Brain pericyte (primary cell): ENCODE measurements at places on chromosomes 7 and 10.

DNA sequence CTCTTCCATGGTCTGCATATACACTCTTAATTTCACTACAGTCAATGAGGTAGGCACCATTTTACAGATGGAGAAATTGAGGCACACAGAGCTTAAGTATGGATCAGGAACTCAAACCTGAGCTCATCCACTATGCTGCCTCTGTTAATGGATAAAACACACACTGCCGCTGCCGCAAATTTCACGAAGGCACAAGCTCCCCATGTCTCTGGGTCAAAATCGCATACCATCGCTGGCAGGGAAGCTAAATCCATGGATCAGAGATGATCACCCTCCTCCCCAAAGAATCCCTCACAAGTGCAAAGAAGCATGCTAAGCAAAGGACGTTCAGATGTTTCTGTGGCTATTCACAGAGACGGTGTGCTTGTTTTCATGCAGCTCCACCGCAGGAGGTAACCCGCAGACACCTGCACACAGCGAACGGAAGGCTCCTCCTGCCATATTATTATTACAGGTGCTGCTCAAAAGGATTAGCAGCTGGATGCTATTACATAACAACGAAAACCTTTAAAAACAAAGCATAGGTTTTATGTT lies 109.3 kb downstream of the UBE2H start:
- peak; percentile 53 for DNase-seq

DNA sequence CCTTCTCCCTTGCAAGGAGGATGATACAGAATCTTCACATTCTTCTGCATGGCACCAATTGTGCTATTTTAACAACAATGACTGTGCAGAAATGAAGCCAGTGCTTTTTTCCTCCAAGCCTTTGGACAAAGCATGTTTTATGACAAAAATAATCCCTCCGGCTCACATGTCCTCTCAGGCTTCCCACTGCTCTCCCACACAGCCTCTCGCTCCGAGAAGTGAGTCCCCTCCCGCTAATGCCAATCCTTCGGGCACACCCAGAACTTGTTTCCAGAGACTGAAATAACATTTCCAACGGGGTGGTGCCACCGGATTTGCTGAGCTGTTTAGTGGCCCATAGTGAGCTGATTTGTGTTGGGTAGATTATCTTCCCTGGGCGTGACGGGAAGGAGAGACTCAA lies 35.8 kb downstream of the RBM17 start:
- DNase-seq = no peak

DNA sequence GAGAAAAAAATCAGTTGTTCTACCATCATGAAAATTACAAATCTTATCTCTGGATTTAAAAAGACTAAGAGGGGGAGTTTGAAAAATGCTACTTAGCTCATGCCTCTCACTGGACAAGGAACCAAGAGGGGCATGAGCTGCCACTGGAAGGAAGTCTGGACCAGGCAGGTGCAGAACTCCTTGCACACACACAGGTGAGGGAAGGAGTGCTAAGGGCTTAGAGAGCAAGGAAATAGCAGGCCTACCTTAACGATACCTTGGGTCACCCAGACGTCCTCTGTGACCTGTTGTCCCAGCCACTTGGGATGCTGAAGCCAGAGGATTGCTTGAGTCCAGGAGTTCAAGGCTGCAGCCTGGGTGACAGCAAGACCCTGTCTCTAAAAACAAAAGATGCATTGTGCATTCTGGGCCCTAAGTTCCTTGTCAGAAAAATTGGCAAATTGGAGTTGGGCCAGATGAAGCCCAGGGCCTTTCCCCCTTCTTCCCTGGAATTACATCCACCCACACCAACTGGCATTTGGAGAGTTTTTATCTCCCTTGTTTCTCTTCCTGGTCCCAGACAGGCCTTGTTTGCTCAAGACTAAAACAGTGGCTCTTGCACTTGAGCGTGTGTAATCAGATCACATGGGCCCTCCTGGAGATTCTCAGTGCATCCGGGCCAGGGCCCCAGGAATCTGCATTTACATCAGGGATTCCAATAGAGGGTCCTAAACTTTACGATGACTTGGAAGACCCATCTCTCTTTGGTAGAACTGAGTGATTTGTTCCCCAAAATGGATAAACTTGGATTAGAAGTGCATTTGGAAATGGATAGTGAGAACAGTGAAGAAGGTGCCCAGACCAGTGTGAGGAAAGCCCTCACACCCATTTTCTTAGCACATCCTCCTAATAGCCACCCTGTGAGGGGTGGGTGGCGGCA lies 3.0 kb downstream of the DDIT4 start:
- DNase-seq = no peak

GRCh38 chr7:18458830-18459229 lies 36.7 kb upstream of the HDAC9 start:
- DNase-seq = no peak

- no peak for DNase-seq
Observed at GRCh38 chr7:22316914-22317313, 40.0 kb downstream of the RAPGEF5 start.

DNA sequence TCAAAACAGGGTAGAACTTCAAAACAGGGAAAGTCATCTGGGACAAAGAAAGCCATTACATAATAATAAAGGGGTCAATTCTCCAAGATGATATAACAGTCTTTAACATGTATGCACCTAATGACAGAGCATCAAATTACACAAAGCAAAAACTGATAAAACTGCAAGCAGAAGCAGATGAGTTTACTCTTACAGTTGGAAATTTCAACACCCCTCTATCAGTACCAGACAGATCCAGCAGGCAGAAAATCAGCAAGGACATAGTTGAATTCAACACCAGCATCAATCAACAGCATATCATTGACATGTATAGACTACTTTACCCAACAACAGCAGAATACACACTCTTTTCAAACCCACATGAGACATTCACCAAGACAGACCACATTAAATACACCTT lies 233.0 kb upstream of the NEBL start:
- DNase-seq = no peak

- DNase-seq = no peak
Observed at GRCh38 chr7:52863652-52864051, 171.8 kb upstream of the POM121L12 start.

GRCh38 chr7:55574051-55574717 lies 1.9 kb upstream of the VOPP1 start:
- DNase-seq = no peak

- no peak for DNase-seq
Observed at GRCh38 chr10:96339956-96340904, 18.6 kb downstream of the OPALIN start.

DNA sequence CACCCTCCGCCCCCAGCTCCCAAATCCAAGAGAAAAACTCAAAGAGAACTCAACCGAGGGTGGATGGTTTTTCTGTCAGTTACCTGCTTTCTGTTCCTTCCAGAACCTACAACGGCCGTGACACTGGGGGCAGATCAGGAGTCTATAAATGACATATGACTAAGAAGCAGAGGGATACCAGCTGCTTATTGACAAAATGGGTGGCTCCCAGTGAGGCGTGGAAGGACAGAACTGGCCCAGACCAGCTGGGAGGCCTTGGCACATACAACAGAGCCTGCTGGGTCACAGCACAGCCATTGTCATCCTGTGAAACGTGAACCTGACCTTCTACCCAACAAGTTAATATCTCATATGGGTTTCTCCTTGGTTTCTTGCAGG lies 84.3 kb upstream of the ADRB1 start:
- DNase-seq = no peak

- DNase-seq = no peak
Observed at GRCh38 chr7:101589052-101589451, 40.0 kb downstream of the MYL10 start.

- no peak for DNase-seq
Observed at GRCh38 chr7:9958486-9958885, 1015.2 kb upstream of the PHF14 start.

- DNase-seq = no peak
Observed at GRCh38 chr10:6813856-6814255, 233.8 kb upstream of the PRKCQ start.

DNA sequence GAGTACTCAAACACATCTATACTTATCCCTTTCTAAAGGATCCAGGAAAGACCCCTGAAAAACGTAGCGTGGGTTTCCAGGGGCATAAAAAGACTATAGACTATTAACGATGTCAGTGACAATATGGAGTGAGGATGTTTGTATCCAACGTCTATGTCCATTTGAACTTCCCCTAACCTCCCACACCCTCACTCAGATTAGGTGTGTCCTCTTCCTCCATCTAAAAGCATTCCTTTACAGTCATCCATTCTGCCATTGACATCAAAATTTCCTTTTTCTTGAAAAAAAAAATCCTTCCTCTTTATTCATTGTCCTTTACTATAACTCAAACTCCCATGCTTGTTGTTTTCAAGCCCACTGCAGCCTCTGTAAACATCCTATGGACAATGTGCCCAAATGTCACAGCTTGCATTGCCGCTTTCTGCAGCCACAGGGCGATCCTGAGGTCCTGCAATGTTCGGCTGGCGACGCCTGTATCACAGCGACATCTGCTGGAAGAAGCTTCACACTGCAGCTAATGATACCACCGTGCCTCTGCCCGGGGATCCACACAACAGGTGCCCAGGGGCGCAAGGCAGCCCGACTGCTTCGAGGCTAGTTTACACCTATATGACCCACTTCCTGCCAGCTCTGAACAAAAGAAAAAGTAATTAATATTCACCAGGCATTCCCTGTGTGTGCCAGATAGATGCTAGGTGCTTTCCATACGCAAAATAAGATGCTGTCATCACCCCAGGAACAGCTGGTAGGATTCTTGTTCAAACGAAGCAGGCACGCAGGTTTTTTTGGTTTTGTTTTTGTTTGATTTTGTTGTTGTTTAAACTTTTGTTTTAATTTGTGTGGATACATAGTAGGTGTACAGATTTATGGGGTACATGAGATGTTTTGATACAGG lies 267.9 kb upstream of the GHITM start:
- DNase-seq = peak; percentile 6

GRCh38 chr7:128264477-128264876 lies 23.4 kb downstream of the LEP start:
- no peak for DNase-seq

- DNase-seq = no peak
Observed at GRCh38 chr7:12322284-12322902, 81.3 kb downstream of the VWDE start.

- no peak for DNase-seq
Observed at GRCh38 chr10:129741280-129741977, 222.6 kb downstream of the EBF3 start.

- no peak for DNase-seq
Observed at GRCh38 chr10:44326474-44327030, 58.3 kb downstream of the CXCL12 start.

DNA sequence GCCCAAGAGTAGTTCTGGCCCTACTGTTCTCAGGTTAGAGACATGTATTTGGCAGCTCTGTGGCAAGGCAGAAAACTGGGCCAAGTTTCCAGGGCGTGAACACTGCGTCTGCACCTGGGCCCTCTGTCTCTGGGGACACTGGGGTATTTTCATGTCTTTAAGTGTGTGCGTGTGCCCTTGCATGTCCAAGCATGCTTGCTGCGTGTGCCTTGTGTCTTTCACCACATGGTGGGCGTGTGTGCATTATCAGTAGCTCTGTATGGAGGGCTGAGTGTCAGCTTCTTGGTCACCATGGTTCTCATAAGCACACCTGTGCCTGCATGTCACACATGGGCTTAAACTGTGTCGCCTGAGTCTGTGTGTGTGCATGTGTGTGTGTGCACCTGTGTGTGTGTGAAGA lies 69.3 kb downstream of the HIPK2 start:
- DNase-seq = no peak

- DNase-seq = no peak
Observed at GRCh38 chr10:17219024-17219423, 9.0 kb upstream of the VIM start.

DNA sequence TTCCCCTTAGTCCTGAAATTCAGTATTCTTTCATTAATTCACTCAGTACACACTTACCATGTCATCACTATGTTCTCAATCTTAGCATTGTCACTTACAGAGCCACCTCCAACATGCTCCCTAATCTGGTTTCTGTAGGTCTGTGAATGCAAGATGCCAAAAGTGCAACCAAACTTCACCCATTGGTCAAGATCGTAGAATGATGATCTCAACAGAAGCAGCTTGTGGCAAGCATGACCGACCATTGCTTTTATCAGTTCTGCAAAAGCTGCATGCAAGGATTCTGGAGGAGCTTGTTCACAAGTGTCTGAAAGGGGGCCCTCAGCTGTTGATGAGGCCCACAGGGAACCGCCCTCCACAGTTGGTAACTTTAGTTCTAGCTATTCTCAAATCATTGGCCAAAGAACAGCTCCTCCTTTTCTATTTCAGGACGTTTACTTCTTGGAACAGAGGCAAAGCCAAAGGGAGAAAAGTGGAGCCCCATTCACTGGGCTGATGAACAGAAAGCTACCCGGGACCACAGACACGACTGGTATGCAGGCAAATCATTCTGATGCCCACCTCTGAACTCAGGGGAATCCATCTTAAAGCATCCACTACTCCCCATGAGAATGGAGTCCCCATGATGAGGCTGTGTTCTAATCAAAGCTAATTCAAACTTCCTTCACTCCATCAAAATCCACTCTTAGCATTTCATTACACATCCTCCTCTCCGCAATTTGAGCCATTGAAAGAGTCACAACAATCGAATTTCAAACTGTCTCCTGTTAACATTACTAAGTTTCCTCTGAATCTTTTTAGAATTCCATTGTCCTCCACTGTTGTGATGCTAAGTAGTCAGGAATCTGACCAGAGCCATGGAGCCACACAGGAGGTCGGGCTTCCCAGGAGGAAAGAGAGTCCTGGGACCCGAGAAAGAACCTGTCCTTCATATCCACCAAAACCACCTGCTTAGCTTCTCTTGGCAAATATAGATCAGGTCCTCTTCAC lies 13.9 kb downstream of the GRB10 start:
- no peak for DNase-seq

- no peak for DNase-seq
Observed at GRCh38 chr10:94186722-94187121, 176.0 kb downstream of the NOC3L start.

- DNase-seq = no peak
Observed at GRCh38 chr7:33044986-33045385, 17.6 kb downstream of the NT5C3A start.

- no peak for DNase-seq
Observed at GRCh38 chr10:18397906-18398305, 253.5 kb downstream of the NSUN6 start.

GRCh38 chr10:109996766-109997171 lies 11.0 kb upstream of the ADD3 start:
- DNase-seq = no peak

GRCh38 chr10:74799721-74800221 lies 26.6 kb upstream of the KAT6B start:
- peak; percentile 65 for DNase-seq

GRCh38 chr10:58479045-58479444 lies 33.6 kb upstream of the BICC1 start:
- DNase-seq = no peak

DNA sequence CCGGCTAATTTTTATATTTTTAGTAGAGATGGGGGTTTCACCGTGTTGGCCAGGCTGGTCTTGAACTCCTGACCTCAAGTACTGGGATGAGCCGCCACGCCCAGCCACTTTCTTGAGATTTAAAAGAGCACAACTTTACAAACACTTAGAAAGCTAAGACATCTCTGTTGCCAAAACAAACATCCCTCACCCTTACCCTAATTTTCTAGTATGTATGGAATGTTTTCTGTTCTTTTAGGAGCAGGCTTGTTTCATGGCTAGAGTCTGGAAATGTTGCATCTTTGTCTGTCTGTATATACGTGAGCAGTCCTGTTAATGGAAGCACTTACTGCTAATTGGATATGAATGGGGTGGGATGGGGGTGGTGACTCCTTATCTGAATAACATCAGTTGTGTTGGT lies 2.9 kb downstream of the OLAH start:
- peak; percentile 36 for DNase-seq

- DNase-seq = no peak
Observed at GRCh38 chr10:105409370-105409769, 768.3 kb downstream of the SORCS3 start.

GRCh38 chr10:46301721-46302479 lies 15.1 kb downstream of the ANTXRL start:
- no peak for DNase-seq
